ENCODE measurements at places on chromosomes 2 and 18.

DNA sequence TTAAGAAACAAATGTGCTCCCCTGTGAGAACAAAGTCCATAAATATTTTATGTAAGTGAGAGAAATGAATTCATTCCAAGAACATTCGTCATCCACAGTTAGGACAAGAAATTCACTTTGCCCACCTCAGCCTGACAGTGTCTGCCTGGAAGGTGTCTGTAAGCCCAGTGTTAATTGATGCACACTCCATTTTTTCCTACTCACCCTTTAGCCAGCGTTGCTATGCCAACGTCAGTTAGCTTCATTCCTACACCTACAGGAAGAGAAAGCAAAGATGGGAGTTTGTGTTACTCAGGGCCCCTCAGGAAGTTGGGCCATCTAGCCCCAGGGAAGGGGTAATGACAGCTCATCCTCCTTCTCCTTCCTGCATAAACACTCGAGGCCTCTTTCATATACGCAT, 131.0 kb downstream of the ALPK2 start:
- DNase-seq = no peak

GRCh38 chr18:27771571-27771970, 405.4 kb downstream of the CDH2 start:
- no peak for DNase-seq

GRCh38 chr2:15893689-15894480, 46.5 kb upstream of the MYCN start:
- no peak for DNase-seq

GRCh38 chr2:145524836-145525235, 1004.9 kb upstream of the ZEB2 start:
- DNase-seq = no peak

GRCh38 chr2:239949537-239949936, 75.6 kb downstream of the NDUFA10 start:
- no peak for DNase-seq

DNA sequence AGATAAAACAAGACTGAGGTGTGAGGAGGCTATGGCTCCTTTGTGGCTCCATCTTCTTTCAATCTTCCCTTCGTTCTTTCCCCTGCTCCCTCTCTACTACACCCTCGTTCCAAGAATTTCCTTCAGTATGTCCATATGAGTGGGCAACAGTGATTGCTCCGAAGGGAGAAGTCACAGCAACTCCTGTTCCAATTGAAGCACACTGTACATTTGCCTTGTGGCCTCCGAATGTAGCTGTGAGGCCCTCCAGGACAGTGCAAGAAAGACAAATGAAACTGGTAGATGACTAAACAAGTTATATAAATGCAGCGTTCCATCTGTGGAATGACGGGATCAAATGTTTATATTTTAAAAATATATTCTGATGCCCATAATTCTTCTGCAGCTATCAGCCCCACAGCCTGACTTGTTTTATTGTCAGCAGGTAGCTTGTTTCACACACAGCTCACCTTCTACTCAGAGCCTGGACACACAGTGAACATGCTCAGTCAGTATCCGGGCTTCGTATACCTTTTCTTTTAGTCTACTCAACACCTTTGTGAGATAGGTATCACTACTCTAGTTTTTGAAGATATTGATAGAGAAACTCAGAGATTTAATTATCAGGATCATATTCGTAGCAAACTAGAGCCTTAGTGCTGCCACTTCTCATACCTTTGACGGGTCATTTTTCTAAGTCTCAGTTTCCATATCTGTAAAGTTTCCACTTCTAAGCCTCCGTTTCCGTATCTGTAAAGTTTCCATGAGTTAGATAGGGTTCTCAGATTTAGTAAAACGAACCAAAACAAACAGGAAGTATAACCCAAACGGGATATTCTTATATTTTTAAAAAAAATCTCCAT, 216.7 kb upstream of the STON1 start:
- no peak for DNase-seq

- no peak for DNase-seq
Measured at GRCh38 chr2:31083234-31083993, 54.8 kb downstream of the GALNT14 start.

GRCh38 chr2:196208915-196209314, 37.5 kb upstream of the STK17B start:
- no peak for DNase-seq

GRCh38 chr2:11950896-11951295, 204.5 kb downstream of the LPIN1 start:
- DNase-seq = no peak

DNA sequence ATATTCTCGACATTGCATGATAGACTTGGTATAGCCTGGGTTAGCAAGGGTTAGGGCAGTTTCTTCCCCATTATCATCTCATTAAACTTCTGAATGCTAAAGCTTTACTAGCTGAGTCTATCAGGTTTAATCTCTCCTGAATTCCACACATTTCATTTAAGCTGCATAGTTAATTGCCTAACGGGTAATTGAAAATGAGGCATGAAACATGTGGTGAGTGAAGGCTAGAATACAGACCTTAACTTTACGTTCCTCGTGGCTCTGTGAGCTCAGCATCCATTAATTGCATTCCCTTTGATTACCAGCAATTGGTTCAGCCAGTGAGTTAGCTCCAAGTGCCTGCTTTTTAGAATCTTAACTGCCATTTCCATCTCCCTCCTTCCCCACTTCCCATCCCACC, 126.5 kb upstream of the MEX3C start:
- no peak for DNase-seq

GRCh38 chr2:25201794-25202193, 33.4 kb upstream of the POMC start:
- no peak for DNase-seq

All from NCI-H526 (cell line).